ENCODE measurements at places on chromosomes 13 and 19. TPM values are rescaled to one million over a fixed set of nuclear protein-coding genes. Genes with fewer than 3 reads are reported as not detected.

- no peak for DNase-seq
These were observed 9.9 kb downstream of the PLEKHF1 start for GRCh38 chr19:29675120-29675649.

DNA sequence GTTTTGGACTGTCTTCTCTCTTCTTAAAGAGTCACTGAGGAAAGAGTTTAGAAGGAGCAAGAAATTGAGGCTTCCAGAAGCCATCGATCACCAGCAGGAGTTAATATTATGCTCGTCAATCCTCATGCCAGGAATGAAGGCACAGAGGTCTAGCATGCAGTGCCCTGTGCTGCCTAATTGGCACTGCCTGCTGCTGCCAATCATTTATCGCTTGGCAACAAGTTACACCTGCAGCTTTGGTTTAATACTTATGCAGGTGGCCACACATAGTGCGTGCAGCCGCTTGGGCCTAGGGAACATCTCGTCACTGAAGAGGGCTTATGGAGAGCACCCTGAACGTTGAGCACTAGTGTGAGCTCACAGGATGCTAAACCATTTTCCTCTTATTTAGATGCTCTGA, 2.7 kb upstream of the SOX1 start:
- peak; percentile 78 for DNase-seq

- DNase-seq, result no peak
These were observed 138.2 kb downstream of the KCNRG start for GRCh38 chr13:50153401-50153800.

- peak; percentile 70 for DNase-seq
These were observed 268.2 kb downstream of the ZNF536 start for GRCh38 chr19:30640252-30640965.

- DNase-seq, result no peak
These were observed 122.9 kb downstream of the MIPEP start for GRCh38 chr13:23766283-23766682.

- no peak for DNase-seq
These were observed 42.7 kb upstream of the ABCC4 start for GRCh38 chr13:95343944-95344343.

- DNase-seq, result no peak
These were observed 11.6 kb downstream of the CTU1 start for GRCh38 chr19:51096473-51097165.

GRCh38 chr13:73304442-73304841, 245.6 kb downstream of the KLF5 start:
- DNase-seq, result no peak

DNA sequence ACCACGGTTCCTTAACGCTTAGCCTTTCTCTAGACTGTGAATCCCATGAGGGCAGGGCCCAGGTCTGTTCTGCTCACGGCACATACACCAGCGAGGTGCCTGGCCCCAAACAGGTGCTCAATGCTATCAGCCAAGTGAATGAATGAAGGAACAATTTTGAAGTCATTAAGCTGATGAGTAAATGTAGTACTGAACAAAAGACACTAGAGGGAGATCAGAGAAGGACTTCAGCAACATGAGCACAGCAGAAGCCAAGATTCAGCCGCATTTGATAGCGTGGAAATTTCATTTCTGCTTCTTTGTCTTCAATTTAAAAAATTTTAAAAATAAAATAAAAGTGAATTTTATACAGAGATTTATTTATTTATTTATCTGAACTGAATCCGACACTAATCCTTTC, 20.1 kb upstream of the MYO16 start:
- DNase-seq, result no peak

GRCh38 chr13:75479102-75479740, 2.7 kb downstream of the TBC1D4 start:
- DNase-seq, result no peak

GRCh38 chr13:99442273-99442895, 58.9 kb upstream of the TM9SF2 start:
- no peak for DNase-seq

DNA sequence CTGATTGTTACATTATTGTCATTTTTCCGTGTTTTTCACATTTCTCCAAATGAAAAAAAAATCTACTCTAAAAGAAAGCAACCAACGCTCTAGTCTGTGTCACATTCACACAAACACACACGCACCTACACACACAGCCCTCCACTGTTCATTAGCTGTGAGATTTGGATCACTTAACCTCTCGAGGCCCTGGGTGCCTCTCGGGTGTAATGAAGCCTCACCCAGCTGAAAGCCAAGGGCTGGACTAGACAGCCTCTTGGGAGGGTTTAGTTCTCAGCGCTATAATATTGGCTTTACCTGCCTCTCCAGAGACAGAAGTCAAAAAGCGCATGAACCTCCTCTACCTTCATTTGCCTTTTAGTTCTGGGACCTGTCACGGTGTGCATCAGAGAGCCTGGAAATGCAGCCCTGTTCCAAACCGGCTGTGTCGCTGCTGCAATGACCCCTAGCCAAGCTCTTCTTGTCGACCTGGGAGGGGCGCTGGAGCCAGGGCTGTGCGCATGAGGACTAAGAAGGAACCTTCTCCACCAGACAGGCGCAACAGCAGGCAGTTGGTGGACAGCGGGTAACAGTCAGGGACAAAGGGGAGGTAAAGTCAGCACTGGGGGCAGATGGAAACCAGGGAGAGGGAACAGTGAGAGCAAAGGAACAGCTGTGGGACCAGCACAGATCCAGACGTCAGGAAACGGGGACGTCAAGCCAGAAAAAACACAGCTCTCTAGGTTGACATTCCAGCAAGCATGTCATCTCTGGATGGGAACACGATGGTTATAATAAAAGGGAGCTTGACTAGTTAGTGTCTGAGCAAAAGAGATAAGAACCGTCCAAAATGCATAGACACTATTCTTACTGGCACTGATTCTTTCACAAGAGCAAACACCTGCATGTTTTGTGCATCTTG, 375.9 kb downstream of the EFNB2 start:
- DNase-seq, result no peak

DNA sequence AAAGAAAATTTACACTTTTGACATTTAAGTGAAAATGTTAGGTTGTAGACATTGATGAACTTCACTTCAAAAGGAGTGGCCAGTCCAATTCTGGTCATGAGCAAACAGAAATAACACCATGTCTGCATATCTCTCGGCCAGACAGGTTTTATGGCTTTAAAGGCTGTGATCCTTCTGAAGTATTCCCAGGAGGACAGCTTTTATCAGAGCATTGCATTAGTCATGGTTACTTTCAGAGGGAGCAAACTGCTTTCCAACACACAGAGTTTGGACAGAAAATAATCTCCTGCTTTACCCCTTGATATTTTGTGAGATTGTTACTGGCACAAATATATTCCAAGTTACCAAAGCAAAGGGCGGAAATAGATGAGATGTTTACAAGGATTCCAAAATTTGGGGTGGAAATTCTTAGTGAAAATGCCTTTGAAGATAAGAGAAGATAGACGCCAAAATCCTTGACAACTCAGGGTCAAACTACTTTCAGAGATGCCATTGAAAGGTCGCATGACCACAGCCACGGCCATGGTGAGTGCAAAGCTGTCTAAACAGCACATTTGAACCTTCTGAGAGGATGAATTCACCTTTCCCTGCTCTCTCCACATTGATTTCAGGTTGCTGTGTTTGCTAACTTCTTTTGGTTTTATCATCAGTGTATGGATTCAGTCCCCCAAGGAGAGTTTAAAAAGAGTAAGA, 584.5 kb upstream of the SGCG start:
- no peak for DNase-seq

- no peak for DNase-seq
These were observed 333.1 kb downstream of the GPC6 start for GRCh38 chr13:93559718-93560117.

DNA sequence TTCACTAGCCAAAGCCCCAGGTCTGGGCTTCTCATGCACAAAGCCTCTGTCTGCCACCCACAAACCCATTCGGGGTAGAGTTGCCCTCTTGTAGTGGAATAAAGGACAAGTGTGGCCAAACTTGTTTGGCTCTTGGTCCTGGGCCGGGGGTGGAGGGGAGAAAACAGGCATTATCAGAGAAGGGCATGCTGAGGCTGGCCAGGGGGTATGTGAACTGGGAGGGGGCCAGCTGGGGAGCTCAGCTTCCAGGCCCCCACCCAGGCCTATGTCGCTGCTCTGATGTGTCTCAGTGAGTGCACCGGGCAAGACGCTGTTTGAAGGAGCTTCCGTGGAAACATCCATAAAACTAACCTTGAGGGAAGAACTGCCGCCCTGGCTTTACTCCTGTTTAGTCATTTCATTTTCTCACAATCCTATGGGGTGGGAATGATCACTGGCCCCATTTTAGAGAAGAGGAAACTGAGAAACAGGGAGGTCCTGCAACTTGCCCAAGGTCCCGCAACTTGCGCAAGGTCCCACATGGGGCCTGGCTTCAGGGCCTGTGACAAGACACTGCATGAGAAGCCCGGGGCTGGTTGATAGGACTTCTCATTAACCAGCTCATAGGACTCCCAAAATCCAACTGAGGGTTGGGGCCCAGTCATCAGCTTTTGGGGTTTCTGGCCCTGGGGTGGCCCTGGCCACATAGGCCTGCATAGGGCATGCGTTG, 30.8 kb downstream of the CCNE1 start:
- peak; percentile 78 for DNase-seq

DNA sequence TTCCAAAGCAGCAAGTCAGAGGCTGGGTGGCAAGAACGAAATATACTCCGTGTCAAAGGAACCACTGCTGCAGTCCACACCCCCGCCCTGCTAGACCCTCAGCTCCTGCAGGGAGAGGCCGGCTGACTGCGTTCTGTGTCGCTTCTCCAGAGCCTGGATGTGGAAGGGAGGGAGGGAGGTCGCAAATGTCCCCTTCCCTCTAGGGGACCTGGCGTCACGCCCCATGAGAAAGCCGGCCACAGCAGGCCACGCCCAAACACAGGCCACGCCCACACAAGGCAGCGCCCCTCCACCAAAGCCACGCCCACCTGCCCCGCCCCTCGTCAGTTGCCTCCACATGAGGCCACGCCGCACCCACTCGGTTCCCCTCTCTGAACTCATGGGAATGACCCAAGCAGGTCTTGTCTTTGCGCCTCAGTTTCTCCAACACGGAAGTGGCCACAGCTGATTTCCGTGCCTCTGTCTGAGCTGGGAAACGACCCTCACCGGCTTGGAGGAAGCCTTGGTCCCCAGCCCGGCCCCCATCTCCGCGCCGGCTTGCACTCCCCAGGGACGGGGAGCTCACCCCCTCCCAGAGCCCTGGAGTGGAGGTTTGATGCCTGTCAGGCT, 38.4 kb upstream of the TCF3 start:
- no peak for DNase-seq

GRCh38 chr19:41753936-41754529, 1.3 kb upstream of the CEACAM6 start:
- DNase-seq, result no peak

DNA sequence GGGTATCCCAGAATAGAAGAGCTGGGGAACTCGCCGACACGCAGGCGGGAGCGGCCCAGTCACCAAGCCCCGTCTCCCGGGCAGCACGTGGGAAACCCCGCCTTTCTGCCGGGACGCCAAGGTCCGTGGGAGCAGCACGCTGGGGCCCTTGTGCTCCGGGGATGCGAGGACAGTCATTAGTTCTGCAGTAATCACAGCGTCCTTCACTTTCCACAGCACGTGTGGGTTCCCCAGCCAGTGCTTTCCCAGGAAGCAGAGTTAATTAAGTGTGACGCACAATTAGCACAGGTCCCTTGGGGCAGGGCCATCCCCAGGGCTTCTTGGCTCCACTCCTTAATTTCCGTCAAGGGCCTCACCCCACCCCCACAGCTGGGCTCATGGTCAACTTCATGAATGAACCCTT, 64.3 kb upstream of the C13orf46 start:
- no peak for DNase-seq

DNA sequence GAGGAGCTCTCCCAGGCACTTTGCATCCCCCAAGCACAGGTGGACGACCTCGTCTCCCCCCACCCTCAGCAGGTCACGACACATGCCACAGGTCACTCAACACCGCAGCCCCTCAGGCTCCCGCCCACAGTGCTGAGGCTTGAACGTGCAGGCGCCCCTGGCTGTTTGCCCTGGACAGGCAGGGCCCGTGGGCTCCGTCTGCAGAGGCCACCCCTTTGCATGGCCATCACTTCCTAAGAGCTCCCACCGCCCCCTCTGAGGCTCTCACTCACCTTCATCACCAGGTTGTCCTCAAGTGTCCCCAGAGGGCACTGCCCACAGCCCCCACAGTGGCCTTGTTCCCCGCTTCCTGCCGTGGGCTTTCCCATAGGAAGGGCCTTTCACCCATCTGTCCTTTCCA, 132.1 kb upstream of the MCF2L start:
- DNase-seq, result no peak

- no peak for DNase-seq
These were observed 47.9 kb downstream of the COL4A1 start for GRCh38 chr13:110258876-110259631.

DNA sequence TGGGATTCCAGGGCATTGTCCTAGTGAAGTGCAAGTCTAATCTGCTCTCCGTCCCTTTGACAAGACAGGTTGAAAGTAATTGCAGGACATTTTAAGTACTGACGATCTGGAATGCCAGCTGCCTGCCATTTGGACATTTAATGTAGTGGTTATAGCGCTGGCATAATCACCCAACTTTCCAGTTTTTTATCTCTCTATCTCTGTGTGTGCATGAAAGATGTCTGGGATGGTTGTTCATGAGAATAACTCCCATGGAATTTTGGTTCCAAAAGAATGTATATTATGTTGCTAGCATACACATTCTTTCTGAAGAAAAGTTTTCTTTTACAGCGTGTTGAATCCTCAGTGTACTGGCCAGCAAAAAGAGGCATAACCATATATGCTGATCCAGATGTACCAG, 53.6 kb downstream of the TDRD12 start:
- no peak for DNase-seq

- no peak for DNase-seq
These were observed 28.7 kb downstream of the LAMP1 start for GRCh38 chr13:113325779-113326178.

Gene SMAD9
- 108 TPM for total RNA-seq

Gene COX7A1
- total RNA-seq, result 65.8 TPM

Gene RFPL4A
- not detected for total RNA-seq

Gene PSG7
- not detected for total RNA-seq

Gene DIRAS1
- 7.0 TPM for total RNA-seq

Gene SERP2
- 8.9 TPM for total RNA-seq

Gene KCNRG
- 2.7 TPM for total RNA-seq

Gene ZNF536
- total RNA-seq, result 7.3 TPM

Gene ANKLE1
- 0.33 TPM for total RNA-seq

Gene CRB3
- total RNA-seq, result not detected

Gene MBD3L3
- total RNA-seq, result not detected

Gene PSG3
- not detected for total RNA-seq

Gene SBSN
- total RNA-seq, result not detected

Gene TUBA3C
- total RNA-seq, result not detected

Gene EXOC3L2
- 3.6 TPM for total RNA-seq
